ENCODE measurements at places on chromosomes 1 and 21.

- DNase-seq, result no peak
Measured at GRCh38 chr1:231653632-231654031, 27.0 kb downstream of the DISC1 start.

DNA sequence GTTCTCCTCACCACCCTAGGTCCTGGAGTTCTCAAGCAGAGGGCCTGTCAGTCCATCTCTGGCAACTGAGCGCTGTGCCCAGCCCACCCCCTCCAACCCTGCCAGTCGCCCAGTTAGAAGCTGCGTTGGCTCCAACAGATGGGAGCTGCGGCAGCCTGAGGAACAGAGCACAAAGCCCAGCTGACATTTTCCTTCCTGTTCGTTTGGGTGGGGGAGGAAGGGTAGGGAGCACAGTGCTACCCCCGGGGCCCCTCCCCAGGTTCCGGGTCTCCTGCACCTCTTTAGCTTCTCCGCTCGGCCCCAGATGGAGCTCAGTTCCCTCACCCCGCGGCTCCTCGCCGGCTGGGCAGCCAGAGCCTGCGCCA lies 1.4 kb downstream of the LRRN2 start:
- DNase-seq, result no peak

DNA sequence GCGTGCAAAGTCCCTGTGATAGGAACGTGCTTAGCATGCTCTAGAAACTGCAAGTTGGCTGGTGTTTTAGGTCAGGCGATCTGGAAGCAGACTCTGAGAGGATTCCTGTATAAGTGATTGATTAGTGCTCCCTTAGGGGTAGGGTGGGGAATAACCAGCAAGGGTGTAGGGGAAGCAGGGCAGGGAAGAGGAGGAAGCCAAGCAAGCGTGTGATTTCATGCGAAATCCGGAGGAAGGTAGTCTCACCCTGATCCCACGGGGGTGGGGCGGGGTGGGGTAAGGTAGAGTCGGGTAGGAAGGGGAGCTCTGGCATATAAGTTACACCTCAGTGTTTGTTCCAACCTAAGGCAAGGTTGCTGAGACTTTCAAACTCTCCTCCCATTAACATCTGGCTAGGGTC lies 24.9 kb upstream of the CTPS1 start:
- DNase-seq, result no peak

- DNase-seq, result no peak
Measured at GRCh38 chr1:28480308-28480707, 25.5 kb upstream of the RCC1 start.

GRCh38 chr1:209370241-209370995 lies 213.1 kb upstream of the CAMK1G start:
- DNase-seq, result no peak

DNA sequence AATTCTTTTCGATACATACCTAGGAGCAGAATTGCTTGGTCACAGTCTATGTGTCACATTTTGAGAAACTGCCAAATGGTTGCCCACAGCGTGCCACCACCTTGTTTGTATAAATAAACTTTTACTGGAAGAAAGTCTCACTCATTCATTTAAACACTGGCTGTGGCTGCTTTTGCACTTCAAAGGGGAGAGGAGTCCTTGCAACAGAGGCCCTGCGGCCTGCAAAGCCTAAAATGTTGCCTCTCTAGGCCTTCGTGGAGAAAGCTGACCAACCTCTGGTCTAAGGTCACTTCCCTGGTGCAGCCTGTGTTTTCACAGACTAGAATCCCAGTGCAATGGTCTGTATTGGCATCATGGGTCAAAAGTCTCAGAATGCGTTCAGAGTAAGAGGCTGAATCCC lies 8.3 kb downstream of the RIPK4 start:
- no peak for DNase-seq

GRCh38 chr1:35490250-35490649 lies 67.0 kb downstream of the KIAA0319L start:
- DNase-seq, result no peak

- DNase-seq, result no peak
Measured at GRCh38 chr1:244460197-244460596, 876 bp upstream of the CATSPERE start.

GRCh38 chr1:86504895-86505563 lies 36.3 kb downstream of the CLCA1 start:
- no peak for DNase-seq

DNA sequence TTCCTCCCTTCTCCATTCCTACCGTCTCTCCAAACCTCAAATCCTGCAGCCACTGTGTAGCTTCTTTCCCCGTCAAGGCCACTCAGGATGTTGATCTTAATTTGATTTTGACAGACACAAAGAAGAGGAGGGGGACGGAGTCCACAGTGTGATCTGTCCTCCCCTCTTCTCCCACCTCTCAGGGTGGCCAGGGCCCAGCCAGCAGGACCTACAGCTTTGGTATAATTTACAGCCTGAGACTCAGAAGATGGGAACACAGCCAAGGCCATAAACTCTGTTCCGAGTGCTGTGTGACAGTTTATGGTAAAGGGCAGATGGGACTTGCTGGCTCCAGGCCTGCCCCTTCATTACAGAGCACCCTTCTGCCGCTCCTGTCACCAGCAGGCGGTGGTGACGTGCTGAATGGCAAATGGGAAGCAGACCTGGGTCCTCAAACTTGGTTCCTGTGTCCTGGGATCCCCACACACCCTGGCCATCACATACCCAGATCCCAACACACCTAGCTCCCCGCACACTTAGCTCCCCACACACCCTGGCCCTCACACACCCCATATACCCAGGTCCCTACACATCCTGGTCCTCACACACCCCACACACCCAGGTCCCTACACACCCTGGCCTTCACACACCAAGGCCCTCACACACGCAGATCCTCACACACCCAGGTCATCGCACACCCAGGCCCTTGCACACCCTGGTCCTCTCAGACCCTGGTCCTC lies 71.6 kb downstream of the CD2 start:
- no peak for DNase-seq

DNA sequence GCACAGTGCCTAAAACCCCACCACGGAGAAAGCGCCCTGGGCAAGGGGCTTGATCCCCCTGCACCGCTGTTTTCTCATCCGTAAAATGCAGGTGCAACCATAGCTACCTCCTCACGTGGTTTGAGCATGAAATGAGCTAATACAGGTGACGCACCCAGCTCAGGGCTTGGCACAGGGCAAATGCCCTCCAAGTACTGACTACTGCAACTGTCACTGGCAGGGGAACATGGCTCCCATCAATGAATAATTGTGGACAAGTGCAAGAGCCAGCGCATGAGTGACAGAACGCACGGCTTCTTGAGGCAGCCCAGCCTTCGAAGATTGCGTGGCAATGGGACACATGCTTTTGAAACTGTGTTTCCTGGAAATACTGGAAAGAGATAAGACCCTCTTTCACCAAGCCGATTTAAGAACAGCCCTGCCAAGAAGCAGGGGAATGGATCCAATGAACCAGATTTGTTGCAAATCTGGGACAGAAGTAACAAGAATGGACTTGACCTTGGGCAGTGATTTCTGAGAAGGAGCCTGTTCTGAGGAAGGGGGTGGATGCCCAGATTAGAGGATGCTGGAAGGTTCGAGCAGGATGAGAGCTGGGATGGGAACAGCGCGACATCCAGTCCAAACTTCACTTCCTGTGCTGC lies 92.8 kb upstream of the IFFO2 start:
- DNase-seq, result no peak

- no peak for DNase-seq
Measured at GRCh38 chr1:40396420-40396819, 22.9 kb downstream of the SMAP2 start.

GRCh38 chr1:107171333-107171732 lies 30.5 kb downstream of the NTNG1 start:
- no peak for DNase-seq

- no peak for DNase-seq
Measured at GRCh38 chr21:36918291-36918690, 48.2 kb downstream of the HLCS start.

GRCh38 chr1:156752843-156753482 lies 1.5 kb upstream of the HDGF start:
- no peak for DNase-seq

- no peak for DNase-seq
Measured at GRCh38 chr1:86478416-86479156, 9.9 kb downstream of the CLCA1 start.

- DNase-seq, result no peak
Measured at GRCh38 chr1:7042322-7043190, 257.3 kb downstream of the CAMTA1 start.

DNA sequence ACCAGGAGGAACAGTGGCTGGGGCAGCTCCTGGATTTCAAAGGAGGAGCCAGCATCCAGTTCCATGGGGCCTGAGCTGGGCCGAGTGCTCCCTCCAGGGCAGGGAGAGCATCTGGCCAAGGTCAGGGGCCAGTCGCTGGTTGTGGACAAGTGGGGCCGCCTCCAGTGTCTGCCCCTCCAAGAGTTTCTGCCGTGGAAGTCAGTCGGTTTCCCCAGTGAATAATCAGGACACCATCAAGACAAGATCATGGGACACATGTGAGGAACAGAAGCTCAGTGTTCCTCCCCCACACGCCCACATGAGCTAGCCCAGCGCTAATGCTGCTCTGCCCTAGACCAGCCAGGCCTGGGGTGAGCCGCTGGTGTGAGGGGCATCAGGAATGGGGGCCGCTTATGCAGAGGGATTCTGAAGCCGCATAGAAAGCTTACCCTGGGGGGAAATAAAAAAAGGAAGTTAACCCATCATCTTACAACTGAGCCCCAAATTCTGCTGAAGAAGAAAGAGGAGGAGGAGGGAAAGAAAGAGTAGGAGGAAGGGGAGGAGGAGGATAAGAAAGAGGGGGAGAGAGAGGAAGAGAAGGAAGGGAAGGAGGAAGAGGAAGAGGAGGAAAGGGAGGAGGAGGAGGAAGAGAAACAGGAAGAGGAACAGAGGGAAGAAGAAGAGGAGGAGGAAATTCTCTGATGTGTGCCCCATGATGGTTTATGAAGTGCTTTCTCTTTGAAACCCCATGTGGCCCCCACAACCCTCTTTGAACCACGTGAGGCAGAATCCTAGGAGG lies 198.4 kb downstream of the MATN1 start:
- DNase-seq, result no peak

GRCh38 chr1:236835491-236835890 lies 40.4 kb downstream of the MTR start:
- DNase-seq, result no peak

DNA sequence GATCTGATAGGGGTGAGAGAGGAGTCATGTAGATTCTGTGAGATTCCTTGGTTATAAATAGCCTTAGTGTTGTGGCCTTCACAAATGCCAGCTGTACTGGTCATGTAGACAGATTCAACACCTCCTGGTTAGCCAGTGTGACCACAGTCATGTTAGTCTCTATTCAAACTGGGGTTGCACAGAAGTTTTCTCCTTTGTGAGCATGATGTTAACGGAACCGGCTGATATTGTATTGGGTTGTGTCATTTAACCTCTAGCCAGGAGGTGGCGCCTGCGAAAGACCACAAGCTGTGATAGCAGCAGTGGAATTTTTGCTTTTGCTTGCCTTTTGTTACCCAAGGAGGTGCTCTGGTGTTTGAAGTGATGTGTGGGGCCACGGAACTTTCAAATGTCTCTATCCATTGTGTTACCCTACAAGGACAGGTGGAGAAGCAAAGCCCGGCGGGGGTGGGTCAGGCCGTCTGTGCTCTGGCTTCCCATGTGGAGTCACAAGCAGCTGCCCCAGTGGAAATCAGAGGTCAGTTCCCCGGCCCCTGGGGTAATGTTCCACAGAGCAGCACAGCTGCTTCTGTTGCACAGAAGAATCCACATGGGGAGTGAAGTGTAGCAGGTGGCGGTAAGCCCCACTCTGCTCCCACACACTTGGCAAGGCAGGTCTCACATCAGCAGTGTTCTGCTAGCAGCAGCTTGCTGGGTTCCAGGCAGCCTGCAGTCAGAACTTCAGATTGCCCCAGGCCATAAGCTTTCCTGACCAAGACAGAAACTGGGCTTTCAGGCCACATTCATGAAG lies 112.6 kb downstream of the ADAMTS1 start:
- no peak for DNase-seq

GRCh38 chr1:161215076-161215475 lies at the start of gene FCER1G:
FCER1G (plus strand) TSS chr1:161215295; CDS start chr1:161215322, 27 bp downstream.
- no peak for DNase-seq

- DNase-seq, result no peak
Measured at GRCh38 chr1:161706482-161707347, at the start of gene FCRLA. FCRLA (plus strand) TSS chr1:161707229; CDS start chr1:161707265, 36 bp downstream.

GRCh38 chr1:20848162-20848561 lies 61.1 kb upstream of the HP1BP3 start:
- DNase-seq, result no peak

DNA sequence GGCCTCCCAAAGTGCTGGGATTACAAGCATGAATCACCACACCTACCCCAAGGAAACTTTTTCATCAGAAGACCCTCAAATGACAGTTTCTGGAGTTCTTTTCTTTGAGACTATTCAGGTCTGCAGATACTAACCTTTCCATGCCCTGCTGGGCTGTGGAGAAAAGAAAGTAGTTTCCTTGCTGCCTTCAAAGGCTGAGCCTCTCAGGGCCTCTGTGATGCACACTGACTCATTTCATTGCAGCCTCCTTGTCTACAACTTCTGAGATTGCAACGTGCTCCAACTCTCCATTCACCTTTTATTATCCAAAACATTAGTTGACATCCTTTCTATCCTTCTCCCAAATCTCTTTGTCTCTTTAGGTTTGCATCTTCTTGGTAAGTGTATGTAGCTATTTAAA lies 8.8 kb upstream of the SAMSN1 start:
- DNase-seq, result no peak

GRCh38 chr1:231603598-231604275 lies 22.9 kb upstream of the DISC1 start:
- peak; percentile 23 for DNase-seq

GRCh38 chr1:92411511-92411910 lies 75.2 kb downstream of the GFI1 start:
- no peak for DNase-seq

- no peak for DNase-seq
Measured at GRCh38 chr1:57489358-57490036, 65.6 kb upstream of the DAB1 start.
